ENCODE measurements at places on chromosomes 12 and 14. TPM values are rescaled to one million over a fixed set of nuclear protein-coding genes. Genes with fewer than 3 reads are reported as not detected.

GRCh38 chr12:26226629-26227360 lies 31.4 kb downstream of the SSPN start:
- H3K4me3 ChIP-seq = peak overlapping the region; percentile 35
- peaks cover 5% of the 10 kb centered on the region for H3K4me1 ChIP-seq
- H3K27me3 ChIP-seq = no peaks in the 10 kb centered on the region
- no peaks in the 10 kb centered on the region for H3K36me3 ChIP-seq
- H3K27ac ChIP-seq = no peak overlapping the region

- H3K36me3 ChIP-seq = no peaks in the 10 kb centered on the region
- no peak overlapping the region for H3K27ac ChIP-seq
- H3K4me3 ChIP-seq = no peak overlapping the region
Observed at GRCh38 chr12:69007855-69008351, 74.9 kb upstream of the CPM start.

DNA sequence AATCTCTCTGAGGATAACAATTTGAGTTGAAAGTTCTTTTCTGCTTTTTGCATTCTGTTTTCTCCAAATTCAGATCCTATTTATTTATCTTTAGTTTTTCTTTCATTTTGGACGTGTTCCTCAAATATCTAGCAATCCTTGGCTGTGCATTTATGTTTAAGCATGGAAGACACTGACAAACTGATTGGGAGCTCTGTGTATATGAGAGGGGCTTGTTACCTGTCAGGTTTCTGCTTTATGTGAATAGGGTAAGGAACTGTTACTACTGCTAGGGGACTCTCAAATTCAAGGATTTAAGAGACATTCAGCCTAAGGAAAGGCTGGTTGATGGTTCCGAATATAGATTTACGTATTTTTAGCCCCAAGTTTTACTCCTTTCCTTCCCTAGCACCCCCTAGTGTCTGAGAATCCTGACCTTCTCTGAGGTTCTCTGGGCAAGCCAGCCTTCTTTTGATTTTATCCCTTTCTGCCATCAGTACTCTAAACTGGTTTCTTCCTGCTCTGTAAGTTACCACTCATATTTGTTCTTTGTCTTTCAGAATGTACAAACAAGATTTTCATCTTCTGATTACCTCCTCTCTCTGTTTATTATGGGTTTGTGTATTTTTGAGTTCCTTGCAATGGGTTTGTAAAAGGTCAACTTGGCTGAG lies 30.5 kb downstream of the YLPM1 start:
- DNase-seq = no peak
- H3K27me3 ChIP-seq = no peaks in the 10 kb centered on the region
- peaks cover 8% of the 10 kb centered on the region for H3K36me3 ChIP-seq
- H3K4me3 ChIP-seq = no peak overlapping the region
- H3K27ac ChIP-seq = no peak overlapping the region
- no peaks in the 10 kb centered on the region for H3K4me1 ChIP-seq

- no peaks in the 10 kb centered on the region for H3K36me3 ChIP-seq
- DNase-seq = no peak
- no peaks in the 10 kb centered on the region for H3K27me3 ChIP-seq
- no peak overlapping the region for H3K4me3 ChIP-seq
- no peak overlapping the region for H3K27ac ChIP-seq
- no peaks in the 10 kb centered on the region for H3K4me1 ChIP-seq
Observed at GRCh38 chr12:41769810-41770209, 374.9 kb downstream of the GXYLT1 start.

- H3K27ac ChIP-seq = no peak overlapping the region
- H3K27me3 ChIP-seq = no peaks in the 10 kb centered on the region
- no peak for DNase-seq
- peaks cover 35% of the 10 kb centered on the region for H3K4me1 ChIP-seq
Observed at GRCh38 chr14:92994131-92994676, 71.3 kb downstream of the CHGA start.

DNA sequence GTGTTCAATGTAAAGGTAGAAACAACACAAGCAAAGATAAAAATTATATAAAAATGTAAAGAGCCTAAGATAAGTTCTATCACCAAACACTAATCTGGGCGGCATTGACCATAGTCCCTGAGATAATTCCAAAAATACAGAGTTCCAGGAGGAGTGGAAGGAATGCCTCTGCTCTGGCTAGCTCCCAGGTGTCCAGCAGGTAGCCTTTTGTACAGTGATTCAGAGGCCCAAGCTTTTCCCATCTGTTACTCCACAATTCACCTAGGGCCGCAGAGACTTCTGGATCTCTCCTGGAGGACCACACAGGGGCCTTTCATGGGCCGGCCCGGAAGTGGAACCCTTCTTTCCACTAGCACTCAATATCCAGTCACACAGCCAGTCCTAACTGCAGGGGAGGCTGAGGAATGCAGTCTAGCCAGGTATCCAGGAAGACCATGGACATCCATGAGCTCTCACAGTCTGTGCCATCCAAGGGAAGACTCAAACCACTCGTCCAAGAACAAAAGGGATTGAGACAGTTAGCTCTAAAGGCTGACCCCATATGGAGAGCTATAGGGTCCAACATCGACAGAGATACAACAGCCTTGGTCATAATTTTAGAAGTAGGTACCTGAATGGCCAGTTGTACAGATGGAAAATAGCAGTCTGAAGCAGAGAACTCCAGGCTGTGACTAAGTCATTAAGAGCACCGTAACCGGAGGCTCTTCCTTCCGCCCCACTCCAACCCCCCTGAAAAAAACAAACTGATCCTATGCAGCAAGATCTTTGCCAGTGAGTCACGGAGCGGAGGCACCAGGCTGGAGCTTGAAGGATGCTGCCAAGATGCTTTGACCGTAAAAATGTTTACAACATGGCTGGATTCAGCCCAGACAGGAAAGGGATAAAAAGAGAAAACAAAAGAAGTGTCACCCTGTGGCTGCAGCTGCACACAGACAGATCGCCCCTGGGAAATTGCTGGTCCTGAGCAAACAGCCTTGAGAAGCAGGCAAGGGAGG lies 204.8 kb downstream of the NUAK1 start:
- H3K4me1 ChIP-seq = no peaks in the 10 kb centered on the region
- H3K27me3 ChIP-seq = no peaks in the 10 kb centered on the region
- H3K36me3 ChIP-seq = no peaks in the 10 kb centered on the region
- H3K27ac ChIP-seq = no peak overlapping the region
- DNase-seq = no peak
- H3K4me3 ChIP-seq = no peak overlapping the region

- no peak overlapping the region for H3K27ac ChIP-seq
- no peaks in the 10 kb centered on the region for H3K36me3 ChIP-seq
- peaks cover 14% of the 10 kb centered on the region for H3K4me1 ChIP-seq
- peaks cover 9% of the 10 kb centered on the region for H3K27me3 ChIP-seq
- no peak overlapping the region for H3K4me3 ChIP-seq
- DNase-seq = no peak
Observed at GRCh38 chr14:56794088-56794556, 16.2 kb downstream of the OTX2 start.

DNA sequence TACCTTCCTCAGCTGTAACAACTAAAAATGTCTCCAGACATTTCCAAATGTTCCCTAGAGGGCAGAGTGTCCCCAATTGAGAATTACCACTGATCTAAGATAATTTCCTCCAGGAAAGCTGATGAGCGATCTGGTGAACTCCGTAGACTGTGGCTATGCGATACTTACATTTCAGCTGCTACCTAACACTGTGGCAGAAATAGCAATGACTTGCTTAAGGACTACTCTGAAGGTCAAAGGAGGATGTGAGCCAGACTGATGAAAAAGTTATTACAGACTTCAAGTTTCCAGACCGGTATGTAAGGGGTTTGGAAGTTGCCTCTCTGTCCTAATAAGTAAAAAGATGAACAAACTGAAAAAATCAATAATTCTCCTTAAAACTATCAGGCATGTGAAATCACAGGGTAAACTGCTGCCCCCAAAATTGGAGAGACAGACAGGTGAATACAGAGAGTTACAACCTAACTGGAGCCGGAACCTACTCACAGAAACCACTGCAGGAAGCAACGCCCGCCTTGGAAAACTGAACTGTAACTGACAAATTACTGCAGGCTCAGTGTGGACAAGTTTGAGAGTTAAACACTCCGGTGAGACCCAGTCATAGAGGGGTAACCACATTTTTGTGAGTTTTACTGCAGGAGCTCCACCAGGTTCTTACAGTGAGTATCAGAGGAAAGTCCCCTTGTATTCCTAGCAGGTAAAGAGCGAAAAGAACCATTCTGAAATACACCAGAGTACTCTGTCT lies 60.0 kb upstream of the PARP11 start:
- no peak overlapping the region for H3K4me3 ChIP-seq
- H3K36me3 ChIP-seq = no peaks in the 10 kb centered on the region
- no peak for DNase-seq

GRCh38 chr12:104006929-104007328 lies 41.3 kb downstream of the TDG start:
- H3K36me3 ChIP-seq = no peaks in the 10 kb centered on the region
- no peaks in the 10 kb centered on the region for H3K4me1 ChIP-seq
- no peaks in the 10 kb centered on the region for H3K27me3 ChIP-seq
- H3K27ac ChIP-seq = no peak overlapping the region
- no peak overlapping the region for H3K4me3 ChIP-seq

- no peak overlapping the region for H3K4me3 ChIP-seq
- H3K4me1 ChIP-seq = no peaks in the 10 kb centered on the region
- no peak for DNase-seq
- H3K27me3 ChIP-seq = no peaks in the 10 kb centered on the region
Observed at GRCh38 chr14:90491911-90492531, 95.2 kb downstream of the CALM1 start.

- peaks cover 2% of the 10 kb centered on the region for H3K36me3 ChIP-seq
- DNase-seq = no peak
- no peak overlapping the region for H3K27ac ChIP-seq
- H3K4me3 ChIP-seq = no peak overlapping the region
- peaks cover 11% of the 10 kb centered on the region for H3K4me1 ChIP-seq
Observed at GRCh38 chr12:11773889-11774677, 124.6 kb downstream of the ETV6 start.

DNA sequence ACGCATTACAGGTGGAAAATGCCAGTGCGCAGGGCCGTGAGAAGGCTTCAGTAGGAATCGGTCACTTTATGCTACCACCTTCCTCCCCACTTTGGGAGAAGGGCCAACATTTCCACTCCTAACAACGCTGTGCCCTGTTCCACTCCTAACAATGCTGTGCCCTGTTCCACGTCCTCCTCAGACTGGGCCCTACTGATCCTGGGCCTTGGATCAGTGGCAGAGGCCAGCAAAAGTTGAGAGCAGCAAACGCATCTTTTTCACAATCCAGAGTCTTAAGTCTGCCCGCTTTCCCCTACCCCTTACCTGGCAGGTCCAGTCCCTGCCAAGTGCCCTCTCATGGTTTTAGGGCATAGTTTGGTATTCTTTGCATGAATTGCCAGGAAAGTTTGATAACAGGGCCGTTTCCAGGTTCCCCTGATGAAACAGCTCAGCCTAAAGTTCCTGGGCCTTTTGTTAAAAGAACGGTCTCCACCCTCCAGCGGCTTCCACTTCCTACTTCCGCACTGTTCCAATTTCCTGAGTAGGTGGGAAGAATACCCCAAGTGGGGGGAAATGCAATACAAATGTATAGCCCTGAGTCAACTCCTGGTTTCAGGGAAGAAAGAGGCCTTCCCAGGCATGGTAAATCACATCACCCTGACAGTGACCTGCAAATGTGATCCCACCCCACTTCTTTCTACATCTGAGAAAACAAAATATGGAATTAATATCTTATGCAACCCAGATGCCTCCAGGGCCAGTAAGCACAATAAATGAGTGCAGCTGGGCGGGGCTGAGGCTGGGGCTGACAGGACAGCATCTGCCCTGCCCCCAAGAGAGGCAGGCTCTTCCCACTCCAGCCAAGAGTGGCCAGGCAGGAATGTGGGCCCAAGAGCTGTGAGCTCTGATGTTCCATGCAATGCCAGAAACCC lies 15.0 kb downstream of the KCTD10 start:
- no peak for DNase-seq
- peaks cover 13% of the 10 kb centered on the region for H3K36me3 ChIP-seq
- no peaks in the 10 kb centered on the region for H3K27me3 ChIP-seq
- no peak overlapping the region for H3K4me3 ChIP-seq
- H3K4me1 ChIP-seq = peaks cover 9% of the 10 kb centered on the region

DNA sequence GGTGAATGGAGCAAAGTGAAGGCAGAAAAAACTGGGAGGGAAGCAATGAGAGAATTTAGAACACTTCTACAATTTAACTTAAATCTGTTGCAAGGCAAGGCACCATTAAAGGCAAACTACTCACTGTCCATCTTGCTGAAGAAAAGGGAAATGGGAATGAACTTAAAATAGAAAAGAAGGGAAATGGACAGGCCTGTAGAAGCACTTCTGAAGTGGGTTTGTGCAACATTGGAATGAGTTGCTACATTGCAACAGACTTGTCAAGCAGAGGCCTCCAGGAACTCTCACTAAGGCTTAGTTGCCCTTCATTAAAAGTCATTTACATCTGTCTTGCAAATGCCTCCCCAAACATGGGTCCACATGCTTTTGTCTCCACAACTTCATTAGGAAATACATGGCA lies 13.7 kb upstream of the OR10AD1 start:
- H3K4me1 ChIP-seq = no peaks in the 10 kb centered on the region
- no peak overlapping the region for H3K4me3 ChIP-seq
- H3K36me3 ChIP-seq = no peaks in the 10 kb centered on the region
- no peaks in the 10 kb centered on the region for H3K27me3 ChIP-seq
- DNase-seq = no peak

DNA sequence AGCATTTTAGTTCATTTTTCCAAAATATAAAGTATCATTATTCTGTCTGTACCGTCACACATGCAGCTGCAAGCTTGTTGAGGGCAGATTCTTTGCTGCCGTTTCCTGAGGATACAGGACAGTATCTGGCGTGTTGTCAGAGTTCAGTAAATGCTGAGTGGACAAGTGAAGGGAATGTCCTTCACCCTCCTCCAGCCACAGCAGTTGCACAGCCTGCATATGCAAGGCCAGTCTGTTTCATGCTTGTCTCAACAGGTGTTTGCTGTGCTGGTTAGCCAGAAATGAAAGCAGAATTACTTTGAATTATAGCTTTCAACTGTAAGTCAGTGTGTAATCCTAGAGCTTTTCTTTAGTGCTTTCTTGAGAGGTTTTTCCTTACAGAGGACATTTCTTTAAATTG lies 36.5 kb downstream of the TDP1 start:
- H3K4me1 ChIP-seq = no peaks in the 10 kb centered on the region
- no peak overlapping the region for H3K27ac ChIP-seq
- no peak for DNase-seq
- H3K4me3 ChIP-seq = no peak overlapping the region
- H3K36me3 ChIP-seq = peaks cover 7% of the 10 kb centered on the region

DNA sequence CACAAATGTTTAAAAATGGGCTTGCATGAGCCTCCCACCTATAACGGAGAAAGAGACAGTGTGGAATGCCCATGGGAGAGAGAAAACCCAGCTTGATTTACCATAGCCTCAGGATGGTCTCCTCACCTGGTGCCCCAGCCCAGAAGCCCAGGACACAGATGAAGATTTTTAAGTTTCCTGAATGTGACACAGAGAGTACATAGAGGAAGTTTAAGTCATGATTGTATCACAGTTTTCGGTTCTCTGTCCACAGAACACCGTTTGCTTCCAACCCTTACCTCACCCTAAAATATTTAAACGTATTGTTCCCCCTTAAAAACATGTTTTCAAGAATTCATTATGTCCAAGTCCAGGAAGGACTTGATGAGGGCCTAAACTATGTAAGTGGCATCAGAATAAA lies 56.2 kb downstream of the NELL2 start:
- H3K36me3 ChIP-seq = no peaks in the 10 kb centered on the region
- no peaks in the 10 kb centered on the region for H3K4me1 ChIP-seq
- no peak overlapping the region for H3K4me3 ChIP-seq
- no peak for DNase-seq

ARHGDIB gene
- 66.9 TPM for total RNA-seq

GPX2 gene
- total RNA-seq = 6.9 TPM

RNFT2 gene
- total RNA-seq = 0.17 TPM

KITLG gene
- total RNA-seq = 1.2 TPM

STX2 gene
- total RNA-seq = 11.6 TPM

CCDC177 gene
- total RNA-seq = not detected

KRT4 gene
- total RNA-seq = 0.05 TPM

TAS2R50 gene
- total RNA-seq = 0.89 TPM

CCDC196 gene
- 5.4 TPM for total RNA-seq

ENDOU gene
- not detected for total RNA-seq

Data from liver (tissue), 10 donors.